ENCODE measurements at places on chromosomes 4 and X.
A peak's percentile ranks its signal among the peaks of the same experiment; 100 is the strongest.

DNA sequence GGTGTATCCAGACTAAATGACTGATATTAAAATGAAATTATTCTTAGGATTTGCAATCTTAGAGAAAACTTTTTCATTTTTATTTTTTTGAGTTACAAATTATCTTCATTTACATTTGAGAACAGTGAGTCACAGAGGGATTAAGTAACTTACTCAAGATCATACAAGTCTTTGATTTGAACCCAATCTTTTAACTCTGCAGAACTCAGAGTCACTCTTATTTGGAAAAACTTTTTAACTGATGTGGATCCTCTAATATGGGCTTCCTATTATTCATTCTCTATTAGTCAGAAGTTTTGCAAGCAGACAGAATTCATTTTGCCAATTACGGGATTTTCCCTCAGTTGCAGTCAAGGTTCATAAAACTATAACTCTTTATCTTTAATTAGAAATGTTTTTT is 20.1 kb downstream of the HPRT1 start:
- no peak for DNase-seq

DNA sequence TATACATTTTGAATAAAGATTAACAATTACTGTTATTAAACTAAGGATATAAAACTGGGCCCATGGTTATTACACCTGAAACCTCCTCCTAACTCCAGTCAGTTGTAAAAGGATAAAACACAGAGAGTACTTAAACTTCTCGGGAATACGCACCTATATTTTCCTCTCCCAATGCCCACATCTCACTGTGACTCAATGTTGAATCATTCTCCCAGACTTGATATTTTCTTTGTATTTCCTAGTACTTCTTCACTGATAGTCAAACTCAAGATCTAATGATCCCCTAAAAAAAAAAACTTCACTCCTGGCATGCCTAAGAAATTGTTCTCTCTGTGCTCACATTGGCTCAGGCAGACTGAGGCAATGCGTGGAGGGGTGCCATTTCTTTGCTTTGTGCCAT is 212.5 kb upstream of the DKK2 start:
- no peak for DNase-seq

GRCh38 chrX:47621851-47622250 is 2.2 kb upstream of the SYN1 start:
- no peak for DNase-seq

- DNase-seq, result no peak
Observed at GRCh38 chrX:149648932-149649331, 17.3 kb upstream of the TMEM185A start.

DNA sequence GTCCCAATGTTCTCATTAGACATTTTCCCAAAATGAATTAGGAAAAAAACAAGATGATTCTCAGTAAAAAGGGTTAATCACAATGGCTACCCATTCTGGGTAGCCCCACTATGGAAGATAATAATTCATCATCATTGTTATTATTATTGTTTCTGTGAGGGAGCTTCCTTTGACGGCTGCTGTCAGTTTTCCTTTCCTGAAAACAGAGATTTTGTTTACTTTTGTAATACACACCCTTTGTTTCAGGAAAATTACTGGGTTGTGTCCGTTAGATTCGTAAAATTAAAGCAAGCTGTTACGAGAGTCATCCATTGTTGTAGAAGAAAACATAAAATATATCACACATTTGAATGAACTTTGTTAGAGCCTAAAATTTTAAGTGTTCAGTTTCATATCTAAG is 192.9 kb upstream of the ANKRD50 start:
- no peak for DNase-seq

- no peak for DNase-seq
Observed at GRCh38 chr4:67531379-67531962, 13.8 kb downstream of the CENPC start.

DNA sequence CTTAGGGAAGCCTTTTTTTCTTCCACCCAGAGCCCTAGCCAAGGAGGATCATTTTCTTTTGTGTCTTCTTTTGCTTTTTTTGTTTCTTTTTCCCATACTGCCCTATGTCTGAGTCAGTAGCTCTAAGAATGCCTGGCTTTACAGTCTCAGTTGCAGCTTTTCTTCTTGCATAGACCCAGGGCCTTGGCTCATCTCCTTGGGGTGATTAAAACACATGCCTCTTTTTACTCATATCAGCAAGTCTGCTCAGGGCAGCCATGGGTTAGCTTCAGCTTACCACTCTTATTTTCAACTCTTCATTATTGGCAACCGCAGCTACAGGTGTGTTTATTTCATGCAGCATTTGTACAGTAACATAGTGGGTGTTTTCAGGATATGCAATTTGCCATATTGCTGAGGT is 196.5 kb downstream of the STK32B start:
- DNase-seq, result no peak

GRCh38 chrX:24659106-24659505 is 12.0 kb upstream of the PCYT1B start:
- no peak for DNase-seq

- no peak for DNase-seq
Observed at GRCh38 chr4:105293360-105293759, 146.7 kb downstream of the TET2 start.

DNA sequence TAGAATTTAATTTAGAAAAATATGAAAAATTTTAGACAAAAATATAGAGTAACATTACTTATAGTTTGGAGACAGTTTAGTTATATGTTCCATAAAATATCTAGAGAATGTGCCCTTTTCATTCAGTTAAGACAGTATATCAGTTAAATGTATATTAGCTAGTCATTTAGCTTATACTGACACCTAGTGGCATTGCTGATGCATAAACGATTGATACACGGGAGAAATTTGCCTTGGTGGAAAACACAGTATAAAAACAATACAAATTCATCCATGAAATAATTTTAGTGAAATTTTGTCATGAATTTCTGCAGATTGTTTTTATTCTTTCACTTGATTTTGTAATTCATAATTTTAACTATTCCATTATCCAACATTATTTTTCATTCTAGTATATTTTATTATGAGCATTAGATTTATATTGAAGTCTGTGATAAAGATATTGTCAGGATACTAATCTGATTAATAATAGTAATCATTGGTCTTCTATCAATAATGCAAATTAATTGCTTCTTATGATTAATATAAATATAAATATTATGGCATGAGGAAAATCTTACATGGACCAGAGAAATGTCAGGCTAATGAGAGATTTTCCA is 219.0 kb downstream of the TLL1 start:
- DNase-seq, result no peak

GRCh38 chrX:40179283-40179682 is 81.5 kb upstream of the BCOR start:
- no peak for DNase-seq

- no peak for DNase-seq
Observed at GRCh38 chrX:104195489-104196084, 29.3 kb downstream of the FAM199X start.

GRCh38 chr4:159206427-159206871 is 103.6 kb downstream of the RAPGEF2 start:
- peak; percentile 28 for DNase-seq

DNA sequence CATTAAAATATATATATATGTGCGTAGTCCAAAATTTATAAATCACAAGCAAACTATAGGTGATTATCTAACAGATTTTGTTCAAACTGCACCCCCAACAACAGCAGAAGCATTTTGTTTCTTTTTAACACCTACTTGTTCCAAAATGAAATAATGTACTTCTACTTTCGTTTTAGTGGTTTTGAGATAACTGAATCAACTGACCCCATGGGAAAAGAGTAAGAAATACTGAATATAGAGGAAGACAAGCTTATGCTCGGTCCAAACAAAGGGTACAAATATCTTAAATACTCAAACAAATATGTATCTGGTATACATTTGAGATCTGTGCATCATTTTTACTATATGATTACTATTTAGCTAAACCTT is 22.4 kb downstream of the MAP7D3 start:
- DNase-seq, result no peak

- no peak for DNase-seq
Observed at GRCh38 chr4:150972592-150972991, 42.5 kb downstream of the LRBA start.

DNA sequence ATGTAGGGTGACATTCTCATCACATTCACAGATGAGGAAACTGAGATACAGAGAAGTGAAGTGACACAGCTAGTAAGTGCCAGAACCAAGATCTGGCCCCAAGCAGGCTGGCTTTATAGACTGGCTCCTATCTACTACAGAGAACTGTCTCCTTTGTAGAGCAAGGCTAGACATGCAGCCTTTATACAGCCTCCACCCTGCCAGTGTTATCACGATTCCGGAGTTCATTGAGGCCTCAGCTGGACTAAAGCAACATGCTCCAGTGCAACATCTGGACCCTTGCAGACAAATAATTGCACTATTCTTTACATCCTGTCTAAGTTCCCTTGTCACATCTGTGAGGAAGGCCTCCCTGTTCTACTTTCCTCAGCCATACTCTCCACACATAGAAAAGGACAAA is 58.0 kb upstream of the XIAP start:
- no peak for DNase-seq

DNA sequence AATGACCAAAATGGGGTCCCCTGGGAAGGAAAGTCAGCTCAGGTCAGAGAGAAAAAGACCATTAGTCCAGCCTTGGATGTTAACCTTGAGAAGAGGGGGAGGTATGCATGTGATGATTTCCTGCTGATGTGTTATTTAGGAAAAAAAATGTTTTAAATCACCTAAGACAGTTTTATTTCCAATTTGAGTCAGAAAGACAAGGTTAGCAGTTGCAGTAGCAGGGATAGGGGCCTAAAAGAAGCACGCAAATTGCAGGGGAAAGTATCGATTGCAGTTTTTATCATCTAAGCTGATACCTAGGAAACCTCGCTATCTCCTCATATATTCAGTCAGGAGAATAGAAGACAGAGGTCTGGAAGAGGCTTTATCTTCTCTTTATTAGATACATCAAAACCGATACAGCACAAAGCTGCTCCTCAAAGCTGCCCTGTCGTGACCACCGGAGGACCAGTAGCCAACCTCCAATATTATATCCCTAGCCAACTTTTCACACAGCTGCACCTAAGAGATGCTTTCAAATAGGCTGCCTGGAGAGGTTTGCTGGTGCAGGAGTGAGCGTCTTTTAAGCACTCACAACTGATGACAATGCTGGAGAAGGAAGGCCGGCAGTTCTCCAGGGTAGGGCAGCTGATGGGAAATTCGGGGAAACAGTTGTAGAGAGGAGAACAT is 289.4 kb downstream of the INPP4B start:
- no peak for DNase-seq

DNA sequence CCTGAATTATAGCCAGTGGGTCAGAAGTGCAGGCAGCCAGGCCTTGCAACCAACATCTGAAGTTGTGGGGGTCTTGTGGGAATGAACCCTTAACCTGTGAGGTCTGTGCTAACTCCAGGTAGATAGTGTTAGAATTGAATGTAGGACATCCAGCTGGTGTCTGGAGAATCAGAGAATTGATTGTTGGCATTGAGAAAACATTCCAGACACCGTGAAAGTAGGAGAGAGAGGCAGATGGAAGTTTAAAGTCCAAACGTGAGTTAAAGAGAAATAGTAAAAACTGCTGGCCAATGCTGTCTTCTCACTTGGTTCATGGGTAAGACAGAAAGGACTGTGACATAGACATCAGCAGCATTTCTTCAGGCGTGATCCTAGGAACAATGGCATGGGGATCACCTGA is 27.7 kb downstream of the CASP3 start:
- DNase-seq, result no peak

GRCh38 chrX:48703642-48704481 is 7.3 kb downstream of the SUV39H1 start:
- DNase-seq, result no peak

- no peak for DNase-seq
Observed at GRCh38 chrX:20319054-20319453, 52.3 kb upstream of the RPS6KA3 start.

DNA sequence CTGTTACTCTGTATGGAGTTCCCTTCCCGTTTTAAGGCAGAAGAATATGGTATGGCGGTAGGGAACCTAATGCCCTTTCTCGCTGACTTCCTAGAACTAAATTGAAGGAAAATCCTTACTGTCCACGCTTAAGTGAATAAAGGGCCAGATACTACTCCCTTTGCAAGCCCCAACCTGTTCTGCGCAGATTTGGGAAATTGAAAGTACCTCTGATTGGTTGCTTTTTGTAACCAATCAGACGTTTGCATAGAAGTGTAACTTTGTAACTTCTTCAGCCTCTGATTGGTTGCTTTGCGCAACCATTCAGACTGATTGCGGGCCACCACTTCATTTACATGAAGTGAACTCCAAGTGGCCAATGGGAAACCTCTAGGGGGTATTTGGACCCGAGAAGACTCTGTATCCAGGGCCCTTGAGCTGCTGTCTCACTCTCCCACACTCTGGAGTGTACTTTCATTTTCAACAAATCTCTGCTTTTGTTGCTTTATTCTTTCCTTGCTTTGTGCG is 1.2 kb upstream of the TMEM33 start:
- no peak for DNase-seq

GRCh38 chrX:150697641-150698040 is 4.4 kb downstream of the MTMR1 start:
- no peak for DNase-seq

- DNase-seq, result no peak
Observed at GRCh38 chrX:56099271-56099670, 132.9 kb upstream of the KLF8 start.

DNA sequence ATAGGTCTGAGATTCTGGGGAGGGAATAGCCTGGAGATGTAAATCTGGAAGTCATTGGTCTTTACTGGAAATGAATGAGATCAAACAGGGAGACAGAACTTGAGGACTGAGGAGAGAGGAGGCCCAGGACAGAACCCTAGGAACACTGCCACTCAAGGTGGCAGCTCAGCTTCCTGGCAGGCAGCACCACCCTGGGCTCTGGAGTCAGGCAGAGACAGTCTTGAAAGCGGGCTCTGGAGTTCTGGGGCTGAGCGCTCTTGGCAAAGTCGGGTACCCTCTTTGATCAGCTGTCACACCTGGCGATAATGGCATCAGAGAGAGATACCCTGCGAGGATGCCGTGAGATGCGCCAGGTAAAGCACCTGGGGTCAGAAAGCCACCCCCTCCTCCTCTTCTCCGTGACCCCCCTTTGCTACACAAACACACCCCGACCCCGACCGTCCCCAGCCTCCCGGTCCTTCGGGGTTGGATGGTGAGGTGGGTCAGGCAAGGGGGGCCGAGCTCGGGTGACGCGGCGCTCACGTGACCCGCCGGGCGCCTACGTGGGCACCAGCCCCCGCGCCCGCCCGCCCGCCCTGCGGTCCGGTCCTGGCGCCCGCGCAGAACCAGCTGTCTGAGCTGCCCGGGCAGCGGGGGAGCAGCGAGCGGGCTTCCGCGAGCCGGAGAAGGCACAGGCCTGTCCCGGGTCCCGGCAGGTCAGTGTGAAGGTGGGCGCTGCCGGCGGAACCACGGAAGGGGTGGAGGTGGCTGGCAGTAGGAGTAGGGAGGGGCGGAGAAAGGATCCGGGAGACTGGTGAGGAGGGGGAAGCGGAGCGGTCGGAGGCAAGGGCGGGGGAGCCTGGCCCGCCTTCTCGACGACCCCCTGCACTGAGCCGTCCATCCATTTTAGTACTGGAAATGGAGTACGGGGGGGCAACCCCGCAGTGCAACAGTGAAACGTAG is at the start of gene TCEAL3:
Gene TCEAL3, plus strand, starts transcription at position 600 of the 942 bp plus-strand sequence. CDS start 1,102 bp downstream, outside the sequence.
- DNase-seq, result no peak

GRCh38 chr4:155906554-155907247 is 3.2 kb downstream of the TDO2 start:
- DNase-seq, result no peak

Data from stimulated activated CD4-positive, alpha-beta T cell treated with anti-CD3 and anti-CD28 coated beads, Interleukin-1b, Interleukin-23, amount 100 ng/mL, for 4 hours (primary cell).